CMK (cell line): ENCODE measurements at places on chromosomes 7 and 10.

DNA sequence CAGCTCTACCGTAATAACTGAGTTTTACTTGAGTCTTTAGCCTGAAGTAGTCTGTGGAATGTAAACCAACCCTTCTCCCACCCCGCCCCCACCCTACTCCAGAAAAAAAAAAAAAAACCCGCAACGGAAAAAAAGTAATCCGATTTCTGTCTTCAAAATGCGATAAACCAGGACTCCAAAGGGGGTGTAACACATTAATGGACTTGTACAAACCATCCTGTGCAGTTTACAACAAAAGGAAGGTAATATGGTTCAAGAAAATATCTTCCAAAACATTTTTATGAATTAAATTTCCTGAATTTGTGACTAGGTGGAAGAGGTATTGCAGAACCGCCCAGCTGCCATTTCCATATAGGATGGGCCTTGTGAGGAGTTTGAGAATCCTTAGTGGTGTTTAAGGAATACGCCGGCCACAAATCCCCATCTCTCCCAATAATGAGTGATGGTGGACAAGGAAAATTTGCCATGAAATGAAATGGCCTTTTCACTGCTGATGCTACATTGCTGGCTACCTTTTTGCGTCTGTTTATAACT is 10.6 kb downstream of the SKIDA1 start:
- DNase-seq, result no peak

GRCh38 chr7:48337012-48337621 is 165.9 kb downstream of the ABCA13 start:
- no peak for DNase-seq

- peak; percentile 43 for DNase-seq
These were observed 2.8 kb downstream of the MCU start for GRCh38 chr10:72694476-72695369.

- DNase-seq, result no peak
These were observed 57.0 kb downstream of the CELF2 start for GRCh38 chr10:11074536-11075267.

DNA sequence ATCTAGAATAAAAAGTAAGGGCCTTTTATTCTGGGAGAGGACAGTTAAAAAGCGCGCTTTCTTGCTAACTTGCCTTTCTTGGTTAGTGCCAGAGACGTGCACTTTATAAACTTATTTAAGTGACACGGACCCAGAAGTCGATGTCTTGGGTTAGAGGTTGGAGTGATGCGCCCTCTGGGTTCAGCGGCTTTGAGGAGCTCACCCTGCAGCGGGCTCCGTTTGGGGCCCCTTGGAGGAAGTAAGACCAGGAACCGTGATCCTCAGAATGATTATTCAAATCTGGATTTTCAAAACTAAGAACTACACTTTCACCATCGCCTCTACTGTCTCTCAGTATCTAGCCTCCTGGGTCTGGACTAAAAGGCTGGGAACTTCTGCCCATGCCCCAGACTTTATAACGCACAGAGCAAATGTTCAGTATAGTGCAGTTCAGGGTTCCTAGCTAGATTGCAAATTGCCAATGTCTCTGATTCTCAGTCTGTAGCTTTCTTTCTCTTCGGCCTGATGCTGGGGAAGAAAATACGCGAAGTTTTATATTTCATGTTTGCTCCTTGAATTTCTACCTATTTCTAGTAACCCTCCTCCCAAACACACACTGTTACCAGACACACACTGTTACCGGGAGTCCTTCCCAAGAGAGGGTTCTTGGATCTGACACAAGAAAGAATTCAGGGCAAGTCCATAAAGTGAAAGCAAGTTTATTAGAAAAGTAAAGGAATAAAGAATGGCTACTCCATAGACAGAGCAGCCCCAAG is 18.6 kb upstream of the SMO start:
- DNase-seq, result peak; percentile 5

DNA sequence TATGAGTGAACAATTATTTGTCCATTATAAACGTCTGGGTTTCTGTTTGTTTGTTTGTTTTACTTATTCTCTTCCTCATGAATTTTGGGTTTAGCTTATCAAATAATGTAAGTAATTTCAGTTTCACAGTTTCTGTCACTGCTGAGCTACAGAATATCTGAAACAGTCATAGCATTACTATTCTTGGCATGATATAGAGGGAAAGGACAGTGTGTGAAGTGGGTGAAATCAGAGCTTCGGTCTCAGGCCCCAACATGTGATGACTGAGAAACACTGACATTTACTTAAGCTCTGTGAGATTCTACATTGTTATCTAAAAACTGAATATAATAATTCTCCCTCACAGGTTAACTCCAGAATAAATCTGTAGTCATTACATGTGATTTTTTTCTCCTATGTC is 8.8 kb upstream of the OR6V1 start:
- no peak for DNase-seq

DNA sequence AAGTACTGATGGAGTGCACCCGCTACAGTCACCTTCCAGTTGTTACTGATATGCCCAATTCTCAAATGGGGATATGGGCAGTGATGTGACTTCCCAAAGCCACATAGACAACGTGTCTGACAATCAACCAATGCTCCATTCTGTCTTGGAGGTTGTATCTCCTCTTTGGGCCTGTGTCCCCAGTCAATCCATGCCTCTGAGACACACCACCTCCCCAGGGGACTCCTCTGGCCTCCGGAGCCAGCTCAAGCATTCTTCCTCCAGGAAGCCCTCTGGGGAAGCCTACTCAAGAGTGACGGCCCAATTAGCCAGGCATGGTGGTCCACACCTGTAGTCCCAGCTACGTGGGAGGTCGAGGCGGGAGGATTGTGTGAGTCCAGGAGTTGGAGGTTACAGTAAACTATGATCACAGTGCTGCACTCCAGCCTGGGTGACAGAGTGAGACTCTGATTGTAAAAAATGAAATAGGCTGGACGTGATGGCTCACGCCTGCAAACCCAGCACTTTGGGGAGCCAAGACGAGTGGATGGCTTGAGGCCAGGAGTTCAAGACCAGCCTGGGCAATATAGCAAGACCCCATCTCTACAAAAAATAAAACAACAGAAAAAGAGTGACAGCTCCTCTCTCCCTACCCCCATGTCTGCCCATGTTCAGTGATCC is 99.5 kb upstream of the TNRC18 start:
- DNase-seq, result no peak

GRCh38 chr10:47307381-47307780 is 7.4 kb downstream of the GDF10 start:
- no peak for DNase-seq

DNA sequence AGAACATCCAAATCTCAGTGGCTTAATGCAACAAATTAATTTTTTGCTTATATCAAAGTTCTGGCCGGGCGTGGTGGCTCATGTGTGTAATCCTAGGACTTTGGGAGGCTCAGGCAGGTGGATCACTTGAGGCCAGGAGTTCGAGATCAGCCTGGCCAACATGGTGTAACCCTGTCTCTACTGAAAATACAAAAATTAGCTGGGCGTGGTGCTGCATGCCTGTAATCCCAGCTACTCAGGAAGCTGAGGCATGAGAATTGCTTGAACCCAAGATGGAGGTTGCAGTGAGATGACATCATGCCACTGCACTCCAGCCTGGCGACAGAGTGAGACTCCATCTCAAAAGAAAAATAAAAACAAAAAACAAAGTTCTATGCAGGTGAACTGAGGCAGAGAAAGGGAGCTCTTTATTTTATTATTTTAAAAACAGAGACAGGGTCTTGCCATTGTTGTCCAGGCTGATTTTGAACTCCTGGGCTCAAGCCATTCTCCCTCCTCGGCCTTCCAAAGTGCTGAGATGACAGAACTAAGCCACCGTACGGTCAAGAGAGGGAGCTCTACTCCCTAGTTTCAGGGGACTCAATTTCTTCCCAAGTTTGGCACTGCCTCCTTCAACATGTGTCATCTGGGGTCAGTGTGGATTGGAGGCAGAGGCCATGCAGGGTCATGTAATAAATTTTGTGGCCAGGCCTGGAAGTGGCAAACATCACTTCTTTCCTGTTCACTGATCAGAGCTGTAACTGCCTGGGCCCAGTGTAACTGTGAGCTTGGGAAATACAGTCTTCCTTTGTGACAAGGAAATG is 2.4 kb downstream of the ADCK2 start:
- no peak for DNase-seq

DNA sequence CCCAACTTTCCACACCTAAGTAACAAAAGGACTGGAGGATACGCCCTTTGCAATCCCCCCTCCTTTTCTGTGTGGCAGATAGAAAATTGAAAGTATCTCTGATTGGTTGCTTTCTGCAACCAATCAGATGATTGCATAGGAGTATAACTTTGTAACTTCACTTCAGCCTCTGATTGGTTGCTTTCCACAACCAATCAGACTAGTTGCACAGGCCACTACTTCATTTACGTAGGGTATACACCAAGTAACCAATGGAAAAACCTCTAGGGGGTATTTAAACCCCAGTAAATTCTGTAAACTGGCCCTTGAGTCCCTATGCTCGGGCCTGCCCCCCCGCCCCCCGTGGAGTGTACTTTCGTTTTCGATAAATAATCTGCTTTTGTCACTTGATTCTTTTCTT is 1080.4 kb downstream of the CNTNAP2 start:
- no peak for DNase-seq

GRCh38 chr10:5732141-5732540 is 47.5 kb downstream of the TASOR2 start:
- no peak for DNase-seq

DNA sequence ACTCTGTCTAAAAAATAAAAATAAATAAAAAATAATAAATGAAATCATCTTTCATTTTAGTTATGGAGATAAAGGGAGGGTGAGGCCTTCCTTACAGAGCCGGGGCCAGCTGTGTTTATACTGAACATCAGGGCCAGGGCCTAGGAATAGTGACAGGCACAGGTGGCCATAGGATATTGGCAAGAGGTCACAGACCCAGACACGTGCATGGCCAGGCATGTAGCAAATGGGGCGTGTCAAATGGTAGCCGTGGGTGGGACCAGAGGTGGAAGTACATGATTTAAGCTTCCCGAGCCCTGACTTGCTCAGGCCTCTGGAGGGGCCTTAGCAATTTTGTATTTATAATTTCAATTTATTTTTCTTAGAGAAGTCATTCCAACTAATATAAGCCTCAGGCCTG is 353.0 kb downstream of the ANKRD30A start:
- DNase-seq, result no peak

GRCh38 chr10:122128357-122128756 is 139.4 kb downstream of the TACC2 start:
- DNase-seq, result no peak
